ENCODE measurements at places on chromosomes 12 and 14.

- no peak for DNase-seq
Measured at GRCh38 chr14:100156776-100157175, 2.7 kb downstream of the DEGS2 start.

DNA sequence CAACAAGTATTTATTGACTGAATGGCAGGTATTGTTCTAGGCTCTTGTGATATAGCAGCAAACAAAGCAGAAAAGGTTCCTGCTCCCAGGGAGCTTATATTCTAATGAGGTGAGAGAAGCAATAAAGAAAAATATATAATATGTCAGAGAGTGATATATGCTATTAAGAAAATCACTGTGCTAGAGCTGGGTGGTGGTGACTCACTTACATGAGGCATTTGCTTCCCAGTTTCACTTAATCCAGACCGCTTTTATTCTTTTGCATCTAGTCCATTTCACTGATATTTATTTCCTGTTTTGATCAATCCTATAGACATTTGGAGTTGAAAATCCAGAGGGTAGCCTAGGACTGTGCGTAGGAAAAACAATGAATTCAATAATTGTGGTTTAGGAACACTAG, 17.5 kb downstream of the TRHDE start:
- no peak for DNase-seq

DNA sequence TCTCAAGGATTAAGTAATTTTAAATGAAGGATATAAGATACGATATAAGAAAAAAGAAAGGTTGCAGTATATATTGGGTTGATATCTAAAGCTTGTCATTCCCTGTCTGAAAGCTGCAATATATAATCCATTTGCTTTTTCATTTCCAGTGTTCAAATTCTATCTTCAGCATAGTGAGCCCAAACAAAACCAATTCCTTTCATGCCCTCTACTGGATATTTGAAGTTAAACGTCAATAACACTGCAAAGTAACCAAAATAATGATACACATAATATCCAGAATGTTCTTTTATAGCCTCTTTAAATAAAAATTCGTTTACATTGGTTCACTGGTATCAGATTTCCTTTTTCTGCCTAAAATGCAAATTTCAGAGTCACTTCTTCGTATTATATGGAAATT, 64.5 kb upstream of the DAAM1 start:
- DNase-seq, result no peak

DNA sequence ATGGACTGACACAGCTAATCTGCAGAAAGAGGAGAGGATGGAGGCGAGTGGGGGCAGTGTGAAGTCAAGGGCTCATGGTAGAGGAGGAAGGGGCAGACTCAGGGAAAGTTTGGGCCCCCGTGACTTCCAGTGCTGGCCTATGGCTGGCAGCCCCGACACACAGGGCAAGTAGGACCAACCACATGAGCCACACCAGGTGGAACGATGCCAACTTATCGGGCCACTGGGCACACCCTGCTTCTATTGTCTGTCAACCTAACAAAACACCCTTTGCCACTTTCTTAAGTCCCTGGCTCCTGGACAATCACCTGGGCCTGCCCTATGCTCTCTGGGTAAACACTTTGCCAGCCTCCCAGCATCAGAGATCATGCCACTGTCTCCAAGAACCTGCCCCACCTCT, 65.2 kb upstream of the PSMC1 start:
- DNase-seq, result no peak

- no peak for DNase-seq
Measured at GRCh38 chr12:113479590-113480335, 8.1 kb upstream of the LHX5 start.

- DNase-seq, result peak; percentile 81
Measured at GRCh38 chr12:65823513-65824375, 539 bp upstream of the HMGA2 start.

GRCh38 chr12:3797531-3798048, 44.7 kb upstream of the CRACR2A start:
- peak; percentile 7 for DNase-seq

DNA sequence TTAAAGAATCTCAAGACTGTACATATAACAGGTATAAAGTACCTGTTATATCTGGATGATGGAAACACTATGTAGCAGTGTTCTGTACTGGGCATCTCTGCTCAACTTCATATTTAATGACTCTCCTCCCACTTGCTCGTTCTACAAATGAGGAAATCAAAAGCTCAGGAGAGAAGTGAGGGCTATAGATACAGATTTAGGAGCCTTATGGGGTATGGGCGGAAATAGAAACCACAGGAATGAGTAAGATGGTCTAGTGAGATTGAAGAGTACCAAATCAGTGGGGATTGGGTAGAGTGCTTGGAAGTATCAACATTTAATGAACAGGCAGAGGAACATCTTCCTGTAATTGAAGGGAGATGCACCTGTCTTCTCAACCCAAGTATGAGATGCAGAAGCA, 23.8 kb upstream of the POLR3B start:
- no peak for DNase-seq

GRCh38 chr12:131249246-131250027, 295.7 kb downstream of the ADGRD1 start:
- no peak for DNase-seq

GRCh38 chr12:25977047-25977446, 18.6 kb downstream of the RASSF8 start:
- DNase-seq, result no peak

- DNase-seq, result no peak
Measured at GRCh38 chr14:55851961-55852360, 266.2 kb upstream of the PELI2 start.

GRCh38 chr14:69518289-69519101, 34.0 kb downstream of the PLEKHD1 start:
- no peak for DNase-seq

GRCh38 chr12:111558107-111558376, 41.1 kb downstream of the ATXN2 start:
- no peak for DNase-seq

GRCh38 chr14:64388533-64389285, 556 bp downstream of the MTHFD1 start:
- peak; percentile 27 for DNase-seq

DNA sequence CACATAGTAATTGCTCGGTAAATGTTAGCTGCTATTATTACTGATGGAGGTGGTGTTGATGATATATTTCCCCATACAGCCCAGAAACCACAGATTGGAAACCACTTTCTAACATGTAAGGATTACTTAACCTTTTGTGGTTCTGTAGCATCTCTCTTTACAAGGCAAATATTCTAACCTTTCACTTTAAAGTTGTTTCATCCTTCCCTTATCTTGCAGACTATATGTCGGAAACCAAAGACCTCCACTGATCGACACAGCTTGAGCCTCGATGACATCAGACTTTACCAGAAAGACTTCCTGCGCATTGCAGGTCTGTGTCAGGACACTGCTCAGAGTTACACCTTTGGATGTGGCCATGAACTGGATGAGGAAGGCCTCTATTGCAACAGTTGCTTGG, 75.8 kb downstream of the FRMD6 start:
- DNase-seq, result no peak

- DNase-seq, result no peak
Measured at GRCh38 chr12:66679461-66680084, 697 bp upstream of the GRIP1 start.

- DNase-seq, result no peak
Measured at GRCh38 chr12:21831791-21832344, 57.4 kb upstream of the KCNJ8 start.

DNA sequence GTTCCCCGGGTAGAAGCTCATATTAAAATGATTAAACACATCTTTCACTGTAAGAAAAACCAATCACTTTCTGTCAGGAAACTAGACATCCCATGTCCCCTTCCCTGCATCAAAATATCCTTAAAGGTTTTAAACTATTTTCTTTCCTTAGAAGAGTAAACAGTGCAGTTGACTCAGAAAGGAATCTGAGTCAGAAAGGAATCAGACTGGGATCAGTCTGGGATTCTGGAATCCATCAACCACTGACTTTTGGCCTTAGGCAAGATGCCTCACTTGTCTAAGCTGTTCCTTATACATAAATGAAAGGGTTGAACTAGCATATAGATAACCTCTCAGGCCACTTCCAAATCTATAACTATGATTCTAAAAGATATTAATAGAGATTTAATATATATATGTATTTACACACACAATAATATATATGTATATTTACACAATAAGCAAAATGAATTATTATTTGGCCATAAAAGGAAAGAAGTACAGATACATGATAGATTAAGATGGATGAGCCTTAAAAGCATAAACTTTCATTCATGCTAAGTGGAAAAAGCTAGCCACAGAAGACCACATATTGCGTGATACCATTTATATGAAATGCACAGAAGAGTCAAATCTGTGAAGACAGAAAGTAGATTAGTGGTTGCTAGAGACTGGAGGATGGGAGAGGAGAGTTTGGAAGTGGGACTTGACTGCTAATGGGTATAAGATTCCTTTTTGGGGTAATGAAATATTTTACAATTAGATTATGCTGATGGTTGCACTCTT, 114.4 kb downstream of the SLC38A1 start:
- no peak for DNase-seq

DNA sequence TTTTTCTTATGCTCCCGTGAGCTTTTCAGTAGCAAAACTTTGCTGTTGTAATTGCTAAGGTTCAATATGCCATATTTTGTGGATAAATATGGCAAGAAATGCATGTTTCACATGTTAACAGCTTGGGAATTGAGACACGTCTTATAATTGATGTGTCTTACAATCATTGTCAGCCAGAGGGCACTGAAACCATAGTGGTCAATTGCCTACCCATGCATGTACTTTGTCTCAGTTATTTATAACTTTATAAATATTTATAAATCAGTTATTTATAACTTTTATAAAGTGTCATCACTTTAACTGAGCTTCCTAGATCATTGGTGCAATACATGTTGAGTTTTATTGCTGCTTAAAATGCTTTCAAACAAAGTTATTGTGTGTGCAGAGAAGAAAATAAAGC, 82.0 kb downstream of the CATSPERB start:
- peak; percentile 41 for DNase-seq

- no peak for DNase-seq
Measured at GRCh38 chr14:75334549-75335051, 56.0 kb downstream of the FOS start.

DNA sequence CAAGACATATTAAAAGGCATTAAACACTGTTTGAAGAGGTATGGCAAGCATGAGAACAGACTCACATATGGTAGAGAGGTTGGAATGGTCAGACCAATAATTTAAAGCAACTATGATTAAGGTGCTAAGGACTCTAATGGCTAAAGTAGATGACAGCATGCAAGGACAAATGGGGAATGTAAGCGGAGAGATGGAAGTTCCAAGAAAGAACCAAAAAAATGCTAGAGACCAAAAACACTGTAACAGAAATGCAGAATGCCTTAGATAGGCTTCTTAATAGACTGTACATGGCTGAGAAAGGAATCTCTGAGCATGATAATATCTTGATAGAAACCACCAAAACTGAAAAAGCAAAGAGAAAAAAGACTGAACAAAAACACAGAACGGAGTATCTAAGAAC, 77.4 kb downstream of the RIN3 start:
- no peak for DNase-seq

- no peak for DNase-seq
Measured at GRCh38 chr14:78329371-78329770, 159.2 kb downstream of the NRXN3 start.

- DNase-seq, result no peak
Measured at GRCh38 chr12:12034344-12034743, 36.4 kb upstream of the BCL2L14 start.

GRCh38 chr14:57987051-57987450, 121.2 kb upstream of the SLC35F4 start:
- DNase-seq, result no peak

- no peak for DNase-seq
Measured at GRCh38 chr12:131986910-131987309, 37.2 kb downstream of the EP400 start.

- no peak for DNase-seq
Measured at GRCh38 chr12:76113800-76114757, 29.6 kb upstream of the NAP1L1 start.

GRCh38 chr12:53227341-53227740, 4.7 kb downstream of the RARG start:
- DNase-seq, result no peak

- DNase-seq, result no peak
Measured at GRCh38 chr14:21874946-21875345, 201.3 kb upstream of the OR4E1 start.

DNA sequence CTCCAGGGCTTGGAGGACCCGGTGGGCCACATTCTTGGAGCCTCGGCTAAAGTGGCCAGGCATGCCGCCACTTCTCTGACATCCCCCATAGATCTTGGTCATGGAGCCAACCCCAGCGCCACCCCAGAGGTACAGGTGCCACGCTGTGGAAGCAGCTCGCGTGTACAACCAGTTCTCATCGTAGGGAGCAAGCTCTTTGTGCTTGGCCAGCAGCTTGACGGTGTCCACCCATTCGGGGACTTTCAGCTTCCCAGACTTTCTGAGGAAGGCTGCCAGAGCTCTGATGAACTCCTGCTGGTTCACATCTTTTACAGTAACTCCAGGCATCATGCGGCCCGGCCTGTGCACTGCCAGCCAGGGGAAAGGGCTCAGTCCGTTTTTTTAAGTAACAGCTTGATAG, 29.3 kb upstream of the EAPP start:
- no peak for DNase-seq

GRCh38 chr14:102097441-102098135, 10.7 kb upstream of the HSP90AA1 start:
- DNase-seq, result peak; percentile 84

- DNase-seq, result no peak
Measured at GRCh38 chr12:1769809-1770494, 50.4 kb upstream of the LRTM2 start.

DNA sequence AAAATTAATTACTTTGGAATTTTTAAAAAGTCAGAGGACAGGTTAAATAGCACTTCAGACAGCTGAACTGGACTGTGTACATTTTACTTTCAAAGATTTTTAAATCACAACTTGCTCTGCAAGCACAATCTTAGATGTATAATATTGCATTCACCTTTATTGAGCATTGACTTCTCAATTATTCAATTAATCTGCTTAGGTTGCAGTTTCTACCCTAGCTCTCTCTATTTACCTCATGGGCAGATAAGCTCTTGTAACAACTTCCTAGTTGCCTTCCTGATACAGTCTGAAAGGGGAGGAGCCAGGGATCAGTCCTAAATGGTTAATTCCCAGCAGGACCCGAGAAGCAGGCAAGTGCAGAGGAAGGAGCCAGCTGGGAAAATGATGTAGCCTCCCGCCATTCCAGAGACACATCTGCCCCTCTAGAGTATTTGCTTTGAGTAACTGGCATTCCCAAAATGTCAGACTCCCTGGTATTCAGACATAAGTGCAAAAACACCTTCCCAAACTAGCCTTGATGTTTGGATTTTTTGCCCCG, 302.8 kb downstream of the GALC start:
- DNase-seq, result no peak

Data from Calu3 (cell line).